ENCODE measurements at places on chromosomes 3 and 15.

GRCh38 chr3:62954580-62954979, 79.4 kb upstream of the CADPS start:
- DNase-seq = no peak

DNA sequence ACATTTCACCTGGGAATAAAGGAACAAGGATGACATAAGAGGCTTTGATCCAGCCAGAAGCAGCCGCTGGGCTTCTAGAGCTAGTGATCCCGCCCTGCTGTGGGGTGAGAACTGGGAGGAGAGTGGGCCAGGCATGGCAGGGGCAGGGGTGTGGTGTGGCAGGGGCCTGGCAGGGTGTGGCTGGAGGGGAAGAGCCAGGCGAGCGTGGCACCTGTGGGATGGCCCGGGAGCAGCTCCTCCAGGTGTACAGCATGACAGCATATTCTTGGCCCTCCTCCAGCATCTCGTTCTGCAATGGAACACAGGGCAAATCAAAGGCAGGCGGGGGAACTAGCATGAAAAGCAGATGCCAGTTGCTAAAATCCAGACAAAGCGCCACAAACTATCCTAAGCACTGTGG, 35.5 kb downstream of the CYFIP1 start:
- DNase-seq = no peak

GRCh38 chr3:197547306-197548011, 8.3 kb downstream of the BDH1 start:
- no peak for DNase-seq

- no peak for DNase-seq
Observed at GRCh38 chr3:77190374-77190773, 150.5 kb downstream of the ROBO2 start.

DNA sequence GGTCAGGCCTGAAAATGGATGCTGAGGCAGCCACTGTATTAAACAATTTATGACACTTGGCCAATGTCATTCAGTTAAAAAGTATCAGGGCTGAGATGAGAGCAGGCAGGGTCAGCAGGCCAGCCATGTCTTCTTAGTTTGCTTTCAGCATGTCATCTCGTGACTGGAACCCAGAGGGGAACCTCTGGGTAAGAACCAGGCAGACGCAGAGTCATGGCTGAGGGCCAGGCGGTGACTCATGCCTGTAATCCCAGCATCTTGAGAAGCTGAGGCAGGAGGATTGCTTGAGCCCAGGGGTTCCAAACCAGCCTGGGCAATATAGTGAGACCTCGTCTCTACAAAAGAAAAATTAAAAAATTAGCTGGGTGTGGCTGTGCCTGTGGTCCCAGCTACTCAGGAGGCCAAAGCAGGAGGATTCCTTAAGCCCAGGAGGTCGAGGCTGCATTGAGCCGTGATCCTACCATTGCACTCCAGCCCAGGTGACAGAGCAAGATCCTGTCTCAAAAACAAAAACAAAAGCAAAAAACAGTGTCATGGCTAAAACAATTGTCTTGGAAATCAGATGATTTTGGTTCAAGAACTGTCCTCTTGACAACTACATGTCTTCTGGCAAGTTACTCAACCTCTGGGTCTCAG, 11.7 kb downstream of the BCL2L10 start:
- DNase-seq = peak; percentile 90

DNA sequence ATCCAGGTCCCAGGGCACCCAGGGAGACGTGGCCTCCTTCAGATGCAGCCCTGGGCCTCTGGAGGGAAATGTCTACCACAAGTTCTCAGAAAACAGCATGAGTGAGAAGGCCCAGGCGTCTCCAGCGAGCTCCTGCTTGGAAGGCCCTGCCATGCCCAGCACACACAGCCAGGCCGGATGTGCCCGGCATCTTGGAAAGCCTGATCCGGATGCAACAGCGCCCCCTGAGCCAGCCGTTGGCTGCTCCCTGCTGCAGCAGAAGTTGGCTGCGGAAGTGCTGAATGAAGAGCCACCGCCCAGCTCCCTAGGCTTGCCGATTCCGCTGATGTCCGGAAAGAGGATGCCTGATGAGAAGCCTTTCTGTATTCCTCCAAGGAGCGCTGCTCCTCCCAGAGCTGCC, 856 bp downstream of the NPAP1 start:
- no peak for DNase-seq

DNA sequence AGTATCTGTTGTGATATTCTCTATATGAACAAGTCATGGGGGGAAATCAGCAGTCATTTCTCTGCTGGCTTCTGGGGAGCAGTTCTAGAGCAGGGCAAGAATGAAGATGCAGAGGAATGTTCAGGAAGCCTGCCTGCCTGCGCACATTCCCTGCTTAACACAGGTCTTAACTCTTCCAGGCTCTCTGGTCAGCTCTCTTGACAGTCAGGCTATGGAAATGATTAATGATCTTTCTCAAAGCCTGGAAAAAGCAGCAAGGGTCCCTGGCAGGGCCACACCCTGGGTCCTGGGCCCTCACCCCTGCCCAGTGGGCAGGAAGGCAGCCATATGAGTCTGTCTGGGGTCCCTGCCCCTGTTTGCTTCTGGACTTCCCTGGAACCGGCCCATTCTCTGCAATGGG, 31.4 kb upstream of the CLK3 start:
- DNase-seq = no peak

DNA sequence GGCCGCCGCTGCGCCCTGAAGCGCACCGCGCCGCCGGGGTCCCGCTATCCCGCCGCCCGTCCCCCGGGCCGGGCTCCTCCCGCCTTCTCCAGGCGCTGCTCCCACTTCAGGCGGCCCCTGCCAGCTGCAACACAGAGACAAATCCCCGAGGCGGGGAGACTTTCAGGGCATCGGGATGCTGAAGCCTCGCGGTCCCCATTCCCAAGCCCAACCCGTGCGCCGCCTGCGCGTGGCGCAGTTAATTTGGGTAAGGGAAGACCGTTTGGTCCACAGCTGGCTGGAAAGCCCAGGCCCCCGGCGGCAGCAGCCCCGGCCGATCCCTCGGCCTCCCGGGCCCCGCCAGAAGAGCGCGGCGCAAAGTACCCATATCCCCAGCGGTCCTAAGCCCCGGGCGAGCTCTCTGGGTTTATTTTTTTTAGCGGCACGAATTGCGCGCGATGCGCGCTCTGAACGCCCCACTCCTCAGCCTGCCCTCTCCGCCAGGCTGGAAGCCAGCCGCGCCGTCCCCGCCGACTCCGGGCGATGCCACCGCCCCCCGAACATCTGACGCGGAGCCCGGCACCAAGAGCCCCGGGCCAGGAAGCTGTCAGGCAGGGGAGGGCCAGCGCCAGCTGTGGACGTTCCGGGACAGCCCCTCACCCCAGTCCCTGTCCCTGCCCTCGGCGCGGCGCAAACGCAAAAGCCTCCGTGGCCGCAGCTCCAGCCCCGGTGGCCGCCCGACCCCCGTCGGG, 517 bp downstream of the FBN1 start:
- peak; percentile 68 for DNase-seq

- no peak for DNase-seq
Observed at GRCh38 chr3:101141135-101141534, 147.9 kb upstream of the ABI3BP start.

- no peak for DNase-seq
Observed at GRCh38 chr3:141286856-141287255, 55.2 kb downstream of the PXYLP1 start.

- no peak for DNase-seq
Observed at GRCh38 chr3:115833074-115833473, 209.8 kb downstream of the GAP43 start.

DNA sequence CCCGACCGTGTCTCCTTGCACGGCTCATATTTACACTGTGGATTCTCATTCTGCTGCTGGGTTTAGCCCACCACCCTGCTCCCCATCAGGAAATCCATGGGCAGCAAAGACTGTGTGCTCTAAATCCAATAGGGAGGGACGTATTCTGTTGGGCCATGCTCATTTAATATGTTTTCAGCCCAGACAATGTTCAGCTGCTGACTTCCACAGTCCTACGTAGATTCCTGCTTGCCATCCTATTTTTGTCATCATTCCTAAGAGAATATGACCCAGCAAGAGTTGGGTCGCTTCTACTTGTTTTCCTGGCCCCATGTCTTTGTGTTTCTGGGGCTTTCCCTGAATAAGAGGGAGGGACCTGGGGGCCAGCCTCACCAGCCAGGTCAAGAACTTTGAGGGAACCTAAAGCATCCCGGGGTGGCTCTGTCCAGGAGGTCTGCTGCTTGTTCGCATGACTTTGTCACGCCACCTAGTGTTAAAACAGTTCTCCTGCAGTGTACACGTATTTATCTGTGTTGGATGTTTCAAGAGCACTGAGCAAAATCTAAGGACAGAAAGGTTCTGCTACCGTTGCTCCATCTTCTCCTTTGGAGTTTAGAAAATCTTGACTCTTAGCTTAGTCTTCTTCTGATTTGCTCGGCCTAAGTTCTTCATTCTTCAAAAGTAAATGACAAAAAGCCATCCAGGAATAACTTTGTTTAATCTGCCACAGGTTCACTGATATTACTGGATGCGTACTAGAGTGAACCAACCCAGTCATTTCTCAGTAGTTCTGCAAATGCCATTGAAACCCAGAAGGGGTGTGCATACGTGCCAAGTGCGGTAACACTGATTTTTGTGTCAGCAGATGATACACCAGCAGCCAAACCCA, 79.8 kb upstream of the NR2E3 start:
- DNase-seq = no peak

GRCh38 chr3:117035745-117036144, 326.2 kb downstream of the TUSC7 start:
- DNase-seq = no peak

DNA sequence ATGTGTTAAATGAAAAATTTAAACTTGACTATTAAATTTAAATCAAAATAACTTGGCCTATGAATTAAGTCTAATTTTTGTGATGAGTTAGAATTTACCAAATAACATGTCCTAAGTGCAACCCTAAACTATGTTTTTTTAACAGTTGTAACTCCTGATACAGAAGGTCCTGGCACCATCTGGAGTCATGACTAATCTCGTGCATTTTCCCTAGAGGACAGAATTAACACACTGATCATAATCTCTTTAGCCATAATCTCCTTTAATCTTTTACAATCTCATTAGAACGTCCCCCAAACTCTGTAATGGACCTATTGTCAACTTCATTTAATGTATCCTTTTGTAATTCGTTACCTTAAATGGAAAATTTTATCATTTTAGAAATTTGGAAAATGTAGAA, 100.6 kb downstream of the SUCNR1 start:
- DNase-seq = no peak

GRCh38 chr3:140391061-140391460, 286.8 kb upstream of the TRIM42 start:
- no peak for DNase-seq

- no peak for DNase-seq
Observed at GRCh38 chr15:58221591-58222241, 83.5 kb downstream of the AQP9 start.

DNA sequence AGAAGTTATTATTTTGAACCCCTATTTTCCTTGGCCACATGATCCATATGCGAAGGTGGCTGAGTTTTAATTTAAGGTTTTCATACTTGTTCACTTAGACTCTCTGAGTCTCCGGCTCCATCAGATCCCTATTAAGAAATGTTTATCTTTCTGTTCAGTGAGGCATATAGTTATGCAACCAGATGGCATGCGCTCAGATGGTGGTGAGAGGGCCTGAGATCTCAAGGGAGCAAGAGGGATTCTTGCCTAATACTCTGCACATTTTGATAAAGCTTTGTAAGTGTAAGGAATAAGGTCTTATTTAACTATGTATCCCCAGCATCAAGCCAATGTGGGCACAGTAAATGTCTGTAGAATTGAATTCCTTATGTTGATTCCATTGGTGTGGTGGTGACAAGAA, 78.9 kb upstream of the DPH6 start:
- peak; percentile 59 for DNase-seq

DNA sequence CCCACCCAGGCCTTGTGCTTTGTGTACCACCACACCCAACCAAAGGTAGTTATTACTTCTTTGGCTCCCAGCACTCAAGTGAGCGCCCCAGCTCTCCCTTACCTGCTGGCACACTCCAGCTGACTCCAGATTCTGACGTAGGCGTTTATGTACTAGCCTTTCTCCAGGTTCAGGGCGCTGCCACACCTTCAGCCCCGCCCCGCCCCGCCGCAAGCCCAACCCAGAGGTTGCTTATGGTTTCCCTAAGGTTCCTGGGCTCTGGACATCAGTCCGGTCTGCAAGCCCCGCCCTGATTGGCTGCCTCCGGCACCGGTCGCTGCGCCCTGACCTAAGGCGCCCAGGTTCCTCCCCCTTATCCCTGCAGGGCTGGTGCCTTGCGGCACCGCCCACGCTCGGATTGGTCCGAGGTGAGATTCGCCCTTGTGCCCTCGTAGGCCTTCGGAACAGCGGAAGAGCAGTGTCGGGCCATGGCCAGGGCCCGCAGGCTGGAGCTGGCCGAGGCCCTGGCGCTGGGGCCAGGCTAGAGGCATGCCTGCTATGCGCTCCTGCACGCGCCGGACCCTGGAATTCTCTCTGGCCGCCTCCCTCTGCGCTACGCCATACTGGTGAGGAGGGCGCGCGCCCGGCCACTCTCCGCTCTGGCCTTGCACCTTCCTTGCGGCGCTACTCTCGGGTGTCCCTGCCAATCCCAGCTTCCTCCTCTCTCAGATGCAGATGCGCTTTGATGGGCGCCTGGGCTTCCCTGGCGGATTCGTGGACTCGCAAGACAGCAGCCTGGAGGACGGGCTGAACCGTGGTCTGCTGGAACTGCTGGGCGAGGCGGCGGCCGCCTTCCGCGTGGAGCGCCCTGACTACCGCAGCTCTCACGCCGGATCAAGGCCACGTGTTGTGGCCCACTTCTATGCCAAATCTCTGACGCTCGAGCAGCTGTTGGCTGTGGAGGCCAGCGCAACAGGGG, 19.8 kb upstream of the NUDT16 start:
- peak; percentile 87 for DNase-seq

DNA sequence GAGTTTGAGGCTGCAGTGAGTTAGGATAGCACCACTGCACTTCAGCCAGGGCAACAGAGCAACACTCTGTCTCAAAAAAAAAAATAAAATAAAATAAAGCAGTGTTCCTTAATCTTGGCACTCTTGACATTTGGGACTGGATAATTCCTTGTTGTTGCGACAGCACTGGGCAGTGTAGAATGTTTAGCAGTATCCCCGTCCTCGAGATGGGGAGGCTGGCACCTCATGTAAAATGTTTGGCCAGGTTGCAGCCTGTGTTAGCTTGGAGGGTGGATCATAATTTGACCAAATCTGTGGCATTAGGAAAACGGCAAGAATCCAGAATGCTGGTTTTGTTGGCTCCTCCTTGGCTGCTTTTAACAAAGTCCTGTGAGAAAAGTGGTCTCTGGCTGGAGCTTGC, 47.0 kb downstream of the ZNF445 start:
- no peak for DNase-seq

- no peak for DNase-seq
Observed at GRCh38 chr15:55590788-55591187, 2.6 kb upstream of the PYGO1 start.

- DNase-seq = no peak
Observed at GRCh38 chr3:73664389-73664788, 39.6 kb upstream of the PDZRN3 start.

Measured in right cardiac atrium (tissue), 5 donors.